ENCODE measurements at places on chromosomes 13 and 19.

DNA sequence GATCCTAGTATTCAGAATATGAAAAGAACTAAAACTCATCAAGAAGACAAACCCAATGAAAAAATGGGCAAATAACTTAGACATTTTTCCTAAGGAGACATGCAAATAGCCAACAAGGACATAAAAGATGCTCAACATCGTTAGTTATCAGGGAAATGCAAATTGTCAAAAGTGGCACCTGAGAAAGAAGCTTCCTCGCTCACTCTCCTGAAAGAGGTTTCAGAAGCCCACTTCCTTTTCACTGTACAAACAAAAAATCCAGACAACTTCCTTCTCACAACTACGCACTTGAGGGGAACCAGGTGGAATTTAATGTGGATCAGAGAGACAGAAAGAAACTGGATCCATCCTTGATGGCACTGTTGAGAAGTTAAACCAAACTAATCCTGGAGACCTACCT, 41.5 kb downstream of the KLF12 start:
- DNase-seq: no peak

DNA sequence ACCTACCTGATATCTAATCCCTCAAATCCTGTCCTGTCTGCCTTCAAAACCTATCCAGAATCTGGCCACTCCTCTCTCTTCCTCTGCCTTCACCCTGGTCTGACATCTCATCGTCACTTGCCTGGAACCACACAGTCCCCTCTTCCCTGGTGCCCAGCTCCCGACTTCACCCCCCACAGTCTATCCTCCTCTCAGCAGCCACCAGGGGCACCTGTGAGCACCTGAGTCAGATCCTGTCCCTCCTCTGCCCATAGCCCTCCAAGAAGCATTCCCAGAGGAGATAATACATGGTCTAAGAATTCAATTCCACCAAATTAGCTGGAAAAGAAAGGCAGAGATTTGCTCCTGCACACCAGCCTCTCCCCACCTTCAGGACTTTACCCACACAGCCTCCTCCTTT, 48.9 kb downstream of the ZNRF4 start:
- DNase-seq: no peak

- no peak for DNase-seq
Observed at GRCh38 chr19:6039566-6040225, 61.8 kb upstream of the RANBP3 start.

GRCh38 chr19:48859711-48860572, 8.5 kb downstream of the PLEKHA4 start:
- no peak for DNase-seq

DNA sequence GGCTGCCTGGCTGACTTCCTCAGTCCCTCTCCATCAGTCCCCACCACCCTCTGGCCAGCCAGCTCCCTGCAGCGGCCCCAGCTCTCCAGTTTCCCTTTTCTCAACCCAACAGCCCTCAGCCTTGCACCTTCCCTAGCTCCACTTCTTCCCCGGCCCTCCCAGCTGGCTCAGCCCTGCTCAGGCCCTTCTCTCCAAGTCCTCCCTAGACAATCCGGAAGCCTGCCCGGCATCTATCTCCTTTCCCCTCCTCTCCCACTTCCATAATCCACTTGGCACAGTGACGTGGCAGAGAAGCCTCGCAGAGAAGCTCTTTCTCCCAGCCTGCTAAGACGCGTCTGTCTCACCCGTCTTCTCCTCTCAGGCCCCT, 1.1 kb downstream of the UBXN6 start:
- no peak for DNase-seq

- no peak for DNase-seq
Observed at GRCh38 chr13:99686157-99686572, 184.9 kb downstream of the TM9SF2 start.

- no peak for DNase-seq
Observed at GRCh38 chr19:53461866-53462265, 5.7 kb upstream of the ZNF813 start.

GRCh38 chr19:42619271-42619670, 24.5 kb upstream of the CEACAM8 start:
- no peak for DNase-seq

GRCh38 chr19:7857727-7858108, 16.5 kb downstream of the PRR36 start:
- DNase-seq: no peak

DNA sequence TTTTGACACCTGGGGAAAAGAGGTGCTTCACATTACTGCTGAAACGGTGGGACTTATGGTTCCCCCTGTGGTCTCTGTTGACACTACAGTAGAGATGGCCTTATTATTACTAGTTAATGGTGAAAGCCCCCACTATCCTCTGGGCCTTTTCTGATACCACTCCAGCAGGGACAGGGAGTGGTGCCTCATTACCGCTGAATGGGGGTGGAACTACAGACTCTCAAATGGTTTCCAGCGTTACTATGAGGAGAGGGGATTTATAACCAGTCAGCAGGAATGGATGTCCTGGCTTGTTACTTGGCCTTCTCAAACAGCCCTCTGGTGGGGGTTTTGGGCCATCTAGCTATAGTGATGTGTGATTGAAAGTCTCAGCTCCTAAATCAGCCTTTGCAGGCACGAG, 96.7 kb upstream of the DIAPH3 start:
- no peak for DNase-seq

GRCh38 chr13:26760832-26761582, 421 bp upstream of the GPR12 start:
- no peak for DNase-seq

GRCh38 chr13:51416107-51416506, 36.7 kb downstream of the INTS6 start:
- no peak for DNase-seq

DNA sequence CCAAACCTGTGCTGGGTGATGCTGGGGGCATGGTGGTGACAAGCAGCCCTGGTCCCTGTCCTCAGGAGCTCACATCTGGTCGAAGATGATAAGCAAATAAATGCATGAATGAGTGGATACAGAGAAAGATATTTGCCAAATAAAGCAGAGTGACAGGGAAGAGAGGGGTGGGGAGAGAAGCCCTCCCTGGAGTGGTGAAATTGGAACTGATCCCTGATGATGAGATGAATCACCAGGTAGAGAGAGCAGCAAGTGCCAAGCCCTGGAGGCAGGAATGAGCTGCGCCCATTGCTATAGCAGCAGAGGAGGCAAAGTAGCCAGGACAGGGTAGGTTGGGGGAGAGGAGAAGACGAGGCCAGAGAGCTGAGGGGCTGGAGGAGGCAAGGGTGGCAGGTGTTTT, 13.7 kb downstream of the FXYD5 start:
- DNase-seq: no peak

DNA sequence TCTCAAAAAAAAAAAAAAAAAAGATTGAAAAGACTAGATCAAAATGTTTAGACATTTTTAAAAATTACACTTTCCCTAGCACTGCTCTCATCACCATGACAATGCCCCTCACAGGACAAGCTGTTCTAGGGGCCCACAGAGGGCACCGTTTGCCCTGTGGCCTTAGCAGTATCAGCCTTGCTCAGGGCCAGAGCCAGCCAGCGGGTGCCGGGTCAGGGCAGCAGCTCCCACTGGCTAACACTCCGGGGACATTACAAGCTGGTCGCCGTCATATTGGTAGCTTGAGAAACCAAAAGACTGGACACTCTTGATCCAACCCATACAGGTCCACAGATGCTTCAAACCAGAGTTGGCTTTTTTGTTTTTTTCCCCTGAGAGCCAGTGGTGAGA, 18.0 kb downstream of the CAPN12 start:
- DNase-seq: no peak

DNA sequence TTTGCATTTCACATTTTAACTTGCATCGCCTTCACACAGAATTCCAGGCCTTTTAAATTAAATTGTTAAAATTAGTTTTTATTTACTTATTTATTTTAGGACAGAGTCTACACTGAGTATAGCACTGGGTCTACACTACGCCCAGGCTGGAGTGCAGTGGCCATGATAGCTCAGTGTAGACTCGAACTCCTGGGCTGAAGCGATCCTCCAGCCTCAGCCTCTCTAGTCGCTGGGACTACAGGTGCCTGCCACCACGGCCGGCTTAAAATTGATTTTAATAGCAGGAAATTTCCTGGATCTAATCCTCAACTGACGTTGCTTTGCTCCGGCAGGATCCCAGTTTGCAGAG, 301 bp upstream of the ZNF610 start:
- DNase-seq: no peak

DNA sequence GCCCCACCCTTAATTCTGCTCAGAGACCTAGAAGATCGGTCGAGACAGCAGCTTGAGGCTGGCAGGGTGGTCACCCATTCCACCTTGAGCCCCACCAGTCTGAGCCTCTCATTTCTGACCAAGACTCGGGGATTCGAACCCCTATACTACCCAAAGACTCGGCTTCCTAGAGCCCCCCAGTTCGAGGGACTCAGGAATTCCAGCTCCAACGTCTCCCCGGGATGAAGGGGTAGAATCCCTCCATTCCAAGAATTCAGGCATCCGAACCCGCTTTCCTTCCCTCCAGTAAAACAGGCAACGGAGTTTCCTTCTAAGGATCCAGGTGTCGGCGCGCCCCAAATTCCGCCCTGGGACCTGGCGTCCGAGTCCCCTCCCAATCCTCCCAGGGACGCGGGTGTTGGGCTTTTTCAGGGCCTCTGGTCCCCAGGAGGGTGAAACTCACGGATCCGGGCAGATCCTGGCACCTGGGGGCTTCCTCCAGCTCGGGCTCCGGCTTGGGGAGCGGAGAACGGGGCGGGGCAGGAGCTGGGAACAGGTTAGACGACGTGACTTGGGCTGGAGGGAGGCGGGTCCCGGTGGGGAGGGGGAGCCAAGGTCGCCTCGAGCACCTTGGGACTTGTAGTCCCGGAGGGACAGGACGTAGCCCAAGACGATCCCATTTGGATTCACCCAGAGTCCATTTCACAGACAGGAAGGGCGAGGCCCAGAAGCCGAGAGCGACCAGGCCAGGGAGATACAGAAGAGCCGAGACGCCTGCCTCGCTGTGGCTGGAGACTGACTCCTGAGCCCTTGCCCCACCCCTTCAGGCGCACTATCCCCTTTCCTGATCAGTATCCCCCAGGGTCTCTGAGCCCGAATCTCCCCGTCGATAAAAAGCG, at the start of gene PPP1R13L:
Gene PPP1R13L (minus strand): TSS at position 513 of the 878 bp plus-strand sequence. CDS start 6,751 bp downstream, outside the sequence.
- DNase-seq: peak; percentile 31

DNA sequence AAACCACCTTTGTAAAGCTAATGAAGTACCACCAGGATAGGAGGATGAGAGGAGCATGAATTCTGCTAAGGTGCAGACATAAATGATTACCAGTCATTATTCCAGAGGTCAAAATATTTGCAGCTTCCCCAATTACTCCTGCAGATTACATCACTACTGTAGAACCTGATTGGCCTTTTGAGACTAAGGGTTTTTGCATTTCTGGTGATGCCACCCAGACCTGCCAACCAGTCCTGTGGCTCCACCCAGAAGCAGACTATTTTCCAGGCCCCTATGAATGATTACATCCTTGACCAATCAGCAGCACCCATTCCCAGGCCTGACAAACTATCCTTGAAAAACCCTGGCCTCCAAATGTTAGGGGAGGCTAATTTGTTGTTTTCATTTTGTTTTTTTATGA, 11.2 kb upstream of the KCNC3 start:
- no peak for DNase-seq

DNA sequence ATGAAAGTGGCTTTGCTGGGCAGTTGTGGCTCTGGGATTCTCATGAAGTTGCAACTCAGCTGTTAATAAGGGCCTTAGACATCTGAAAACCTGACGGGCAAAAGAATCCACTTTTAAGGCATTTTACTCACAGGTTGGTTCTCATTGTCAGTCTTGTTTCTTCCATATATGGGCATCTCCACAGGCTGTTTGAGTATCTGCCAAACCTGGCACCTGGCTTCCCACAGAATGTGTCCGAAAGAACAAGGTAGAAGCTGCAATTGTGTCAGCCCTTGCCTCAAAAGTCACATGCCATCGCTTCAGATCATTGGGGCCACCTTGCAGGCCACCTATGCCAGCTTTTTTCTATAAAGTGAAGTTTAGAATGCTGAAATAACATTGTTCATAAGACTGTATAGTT, 102.4 kb downstream of the KCTD12 start:
- no peak for DNase-seq

- peak; percentile 25 for DNase-seq
Observed at GRCh38 chr13:94667190-94667589, 45.2 kb downstream of the SOX21 start.

DNA sequence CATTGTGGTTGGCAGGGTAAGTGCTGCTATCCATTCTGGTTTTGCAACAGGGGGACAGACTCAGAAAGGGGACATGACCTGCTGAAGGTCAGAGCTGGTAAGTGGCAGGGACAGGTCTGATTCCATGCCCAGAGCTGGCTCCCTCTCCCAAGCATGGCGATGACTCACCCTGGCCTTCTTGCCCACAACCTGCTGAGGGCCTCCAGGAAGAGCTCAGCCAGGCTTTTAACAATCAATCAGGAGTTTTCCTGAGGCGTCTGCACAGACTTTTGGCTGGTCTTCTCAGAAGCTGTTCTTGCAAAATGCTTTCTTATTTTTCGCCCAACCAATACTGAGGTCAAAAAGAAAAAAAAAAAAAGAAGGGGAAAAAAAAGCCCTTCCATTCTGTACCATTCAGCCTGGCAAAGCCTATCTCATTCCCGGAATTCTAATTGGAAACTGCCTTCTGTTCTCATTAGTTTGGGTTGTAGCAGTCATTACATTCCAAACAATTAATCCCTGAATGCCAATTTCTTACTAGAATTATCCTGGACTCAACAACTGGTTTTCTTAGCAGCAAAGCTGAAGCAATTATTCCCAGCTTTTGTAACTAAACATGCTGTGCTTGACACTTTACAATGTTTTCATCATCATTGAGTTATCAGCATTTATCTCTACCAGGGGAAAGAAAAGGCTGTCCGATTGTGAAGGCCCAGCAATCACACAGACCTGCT, 17.7 kb downstream of the SIAH3 start:
- no peak for DNase-seq

DNA sequence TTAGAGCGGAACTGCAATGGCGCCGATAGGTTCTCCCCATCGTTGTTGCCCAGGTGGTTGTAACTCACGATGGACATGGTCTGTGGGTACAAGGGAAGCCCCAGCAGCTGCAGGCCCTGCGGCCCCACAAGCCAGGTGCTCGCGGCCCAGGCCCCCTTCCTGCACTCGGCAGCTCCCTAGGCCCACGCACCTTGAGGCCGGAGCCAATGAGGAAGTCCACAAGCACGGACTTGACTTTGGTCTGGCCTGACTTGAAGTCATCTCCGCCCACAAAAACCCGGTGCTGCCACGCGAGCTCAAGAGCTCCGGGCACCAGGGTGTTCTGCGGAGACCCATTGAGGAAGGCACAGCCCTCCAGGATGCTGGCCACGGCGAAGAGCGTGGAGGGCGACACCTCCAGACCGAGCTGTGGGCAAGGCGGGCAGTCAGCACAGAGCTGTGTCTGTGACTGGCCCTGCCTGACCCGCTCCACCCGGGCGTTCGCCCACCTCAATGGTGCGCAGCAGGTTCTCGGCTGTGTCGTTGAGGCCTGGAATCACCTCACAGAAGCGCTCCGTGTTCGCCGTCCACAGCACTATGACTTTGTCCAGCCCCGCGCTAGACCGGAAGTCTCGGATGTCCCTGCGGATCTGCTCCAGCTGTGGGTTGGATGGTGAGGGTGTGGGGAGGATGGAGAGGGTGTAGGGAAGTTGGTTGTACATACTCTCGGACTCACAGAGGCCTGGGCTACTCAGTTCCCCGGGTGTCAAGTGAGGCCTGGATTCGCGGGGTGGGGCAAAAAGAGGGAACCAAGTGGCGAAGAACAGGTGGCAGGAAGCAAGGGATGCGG, 1.9 kb downstream of the ISYNA1 start:
- no peak for DNase-seq

GRCh38 chr13:98143157-98143553, 261 bp downstream of the FARP1 start:
- DNase-seq: no peak

All from stimulated activated CD4-positive, alpha-beta T cell treated with anti-CD3 and anti-CD28 coated beads, Interleukin-2, amount 100 ng/mL, for 4 hours (primary cell).